Aorta (tissue), 5 donors: ENCODE measurements at places on chromosomes 6 and 20. TPM values are rescaled to one million over a fixed set of nuclear protein-coding genes. Genes with fewer than 3 reads are reported as not detected.

MEP1A gene
- 0.10 TPM for polyA plus RNA-seq

CASP8AP2 gene
- 7.9 TPM for polyA plus RNA-seq

MTO1 gene
- polyA plus RNA-seq: 13.3 TPM

TUBB2B gene
- polyA plus RNA-seq: 2.8 TPM

ATP6V1G2 gene
- 1.4 TPM for polyA plus RNA-seq

SLC32A1 gene
- not detected for polyA plus RNA-seq

AFG1L gene
- 9.8 TPM for polyA plus RNA-seq

RIPPLY2 gene
- 0.05 TPM for polyA plus RNA-seq

GRIK2 gene
- polyA plus RNA-seq: 0.82 TPM

RNF182 gene
- 0.13 TPM for polyA plus RNA-seq

BRD2 gene
- 71.0 TPM for polyA plus RNA-seq

GABRR2 gene
- polyA plus RNA-seq: 0.82 TPM

ZC2HC1B gene
- polyA plus RNA-seq: not detected

CRISP3 gene
- polyA plus RNA-seq: 0.05 TPM

RNASET2 gene
- polyA plus RNA-seq: 42.1 TPM

NKAPL gene
- 1.9 TPM for polyA plus RNA-seq
